T-helper 1 cell (primary cell): ENCODE measurements at places on chromosomes 3 and 15.

- no peak for DNase-seq
Measured at GRCh38 chr3:170605490-170605889, 19.6 kb upstream of the SLC7A14 start.

DNA sequence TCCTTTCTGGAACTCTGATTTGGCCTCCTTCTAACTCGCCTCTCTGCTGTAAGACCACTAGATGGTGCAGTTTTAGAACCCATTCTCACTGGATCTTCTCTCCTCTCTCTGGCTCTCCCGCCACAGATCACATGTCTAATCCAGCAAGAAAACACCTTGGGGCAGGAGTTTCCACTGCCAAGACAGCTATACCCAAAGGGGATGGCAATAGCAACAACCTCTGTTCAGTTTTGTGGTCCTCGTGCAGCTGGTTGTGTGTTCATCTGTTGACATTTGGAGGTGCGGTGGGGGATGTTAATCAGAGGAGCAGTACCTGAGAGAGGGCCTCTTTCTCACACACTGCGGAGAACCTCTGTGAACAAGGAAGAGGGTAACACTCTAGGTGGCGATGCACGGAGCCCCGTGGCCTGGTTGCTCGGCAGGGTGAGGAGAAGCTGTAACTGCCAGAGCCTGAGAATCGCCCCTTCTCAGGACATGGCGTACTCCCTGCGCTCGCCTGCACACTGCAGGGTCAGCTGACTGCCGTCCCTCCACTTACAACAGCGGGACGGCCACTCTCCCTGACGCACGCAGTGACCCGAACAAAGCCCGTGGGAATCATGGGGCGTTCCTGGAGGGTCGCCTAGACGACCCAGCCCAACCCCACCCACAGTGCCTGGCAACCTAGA is at the start of gene TEX55:
Gene TEX55 (plus strand): TSS at position 666 of the 668 bp plus-strand sequence. CDS start 25 bp downstream, outside the sequence.
- no peak for DNase-seq

- no peak for DNase-seq
Measured at GRCh38 chr3:159860269-159861116, 128.1 kb upstream of the IL12A start.

DNA sequence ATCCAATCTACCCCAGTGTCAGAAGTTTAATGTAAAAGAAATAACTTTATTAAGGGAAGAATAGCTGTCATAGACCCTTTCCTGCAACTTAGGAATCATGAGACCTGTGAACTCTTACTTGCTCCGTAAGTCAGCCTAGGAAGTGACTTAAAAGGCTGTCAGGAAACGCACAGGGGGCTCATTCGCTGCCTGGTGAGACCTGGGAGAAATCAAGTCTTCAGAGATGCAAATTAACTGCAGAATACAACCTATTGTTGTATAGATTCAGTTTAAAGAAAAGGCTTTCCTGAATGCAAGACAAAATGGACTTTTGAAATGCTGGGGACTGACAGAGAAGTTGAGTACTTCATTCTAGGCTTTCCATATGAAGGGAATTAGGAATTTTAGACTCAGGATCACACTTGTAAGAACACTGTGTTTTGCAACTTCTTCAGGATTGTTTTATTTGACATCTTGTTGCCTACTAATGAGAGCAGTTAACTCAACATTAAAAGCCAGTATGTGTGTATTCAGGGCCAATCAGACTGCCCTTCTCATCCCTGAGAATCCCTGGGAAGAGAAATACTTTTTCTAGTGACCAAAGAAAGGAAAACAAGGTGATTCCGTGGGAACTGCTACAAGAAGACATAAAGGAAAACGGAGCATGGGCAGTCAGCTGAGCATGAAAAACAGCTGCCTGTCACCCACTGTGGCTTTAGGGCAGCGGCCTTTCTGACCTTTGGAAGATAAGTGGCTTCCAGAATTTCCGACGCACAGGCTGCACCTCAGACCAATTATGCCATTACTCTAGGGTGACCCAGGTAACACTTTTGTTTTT is 18.5 kb upstream of the DPPA4 start:
- no peak for DNase-seq

DNA sequence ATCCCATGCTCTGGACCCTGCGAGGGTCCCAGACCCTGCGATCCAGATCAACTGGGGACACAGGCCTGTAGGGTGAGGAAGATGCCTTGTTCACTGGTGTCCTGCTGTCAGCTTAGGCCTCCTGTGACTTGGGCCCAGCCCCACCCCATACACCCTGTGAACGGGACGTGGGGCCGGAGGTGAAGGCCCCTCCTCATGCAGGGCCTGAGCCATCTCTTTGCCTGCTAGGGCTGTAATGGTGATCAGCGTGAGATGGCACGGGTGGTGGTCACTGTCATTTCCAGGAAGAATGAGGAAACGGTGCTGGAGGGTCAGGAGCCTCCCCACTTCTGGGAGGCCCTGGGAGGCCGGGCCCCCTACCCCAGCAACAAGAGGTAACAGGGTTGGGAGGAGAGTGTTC is 12.4 kb downstream of the VILL start:
- no peak for DNase-seq

- DNase-seq, result no peak
Measured at GRCh38 chr3:55165278-55165677, 237.4 kb upstream of the LRTM1 start.

DNA sequence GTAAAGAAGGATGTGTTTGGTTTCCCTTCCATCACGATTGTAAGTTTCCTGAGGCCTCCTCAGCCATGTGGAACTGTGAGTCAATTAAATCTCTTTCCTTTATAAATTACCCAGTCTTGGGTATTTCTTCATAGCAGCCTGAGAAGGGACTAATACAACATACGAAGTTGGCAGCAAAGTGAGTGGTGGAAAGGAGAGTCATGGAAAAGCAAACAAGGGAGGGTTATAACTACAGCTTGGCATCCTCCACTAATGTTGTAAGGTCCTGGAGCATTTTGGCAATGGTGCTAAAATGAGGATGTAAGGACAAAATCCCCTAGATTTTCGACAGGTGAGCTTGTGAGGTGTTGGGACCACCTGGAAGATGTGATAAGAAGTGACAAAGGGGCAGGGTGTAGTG is 5.8 kb upstream of the TMEM41A start:
- DNase-seq, result no peak

- no peak for DNase-seq
Measured at GRCh38 chr3:65538101-65538500, 500.6 kb downstream of the MAGI1 start.

GRCh38 chr15:84804005-84804900 is 12.9 kb upstream of the ALPK3 start:
- no peak for DNase-seq

DNA sequence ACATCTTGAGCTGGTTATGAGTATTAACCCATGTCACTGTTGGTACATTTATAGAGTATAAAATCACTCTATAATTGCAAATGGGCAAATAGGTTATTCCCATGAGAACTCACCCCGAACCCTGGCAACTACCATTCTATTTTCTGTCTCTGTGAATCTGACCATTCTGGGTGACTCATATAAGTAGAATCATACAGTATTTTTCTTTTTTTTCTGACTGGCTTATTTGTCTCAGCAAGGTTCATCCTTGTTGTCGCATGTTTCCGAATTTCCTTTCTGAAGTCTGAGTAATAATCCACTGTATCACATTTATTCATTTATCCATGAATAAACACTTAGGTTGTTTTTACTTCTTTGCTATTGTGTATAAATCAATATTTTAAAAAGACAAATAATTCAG is 59.9 kb upstream of the CHRM5 start:
- DNase-seq, result no peak

DNA sequence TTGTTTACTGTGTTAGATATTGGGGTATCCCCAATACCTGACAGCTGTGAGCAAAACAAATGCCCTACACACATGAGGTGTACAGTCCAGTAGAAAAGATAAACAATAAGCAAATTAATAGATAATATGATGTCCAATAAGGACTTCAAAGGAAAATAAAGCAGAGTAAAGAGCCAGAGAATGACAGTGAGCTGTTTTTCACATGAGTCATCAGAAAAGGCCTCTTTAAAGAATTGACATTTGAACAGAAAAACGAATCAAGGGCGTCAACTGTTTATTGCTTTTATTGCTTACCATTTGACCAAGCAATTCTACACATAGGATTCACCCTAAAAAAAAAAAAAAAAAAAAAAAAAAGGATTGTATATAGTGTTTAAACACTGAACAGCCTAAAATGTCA is 96.6 kb upstream of the FLNB start:
- no peak for DNase-seq

DNA sequence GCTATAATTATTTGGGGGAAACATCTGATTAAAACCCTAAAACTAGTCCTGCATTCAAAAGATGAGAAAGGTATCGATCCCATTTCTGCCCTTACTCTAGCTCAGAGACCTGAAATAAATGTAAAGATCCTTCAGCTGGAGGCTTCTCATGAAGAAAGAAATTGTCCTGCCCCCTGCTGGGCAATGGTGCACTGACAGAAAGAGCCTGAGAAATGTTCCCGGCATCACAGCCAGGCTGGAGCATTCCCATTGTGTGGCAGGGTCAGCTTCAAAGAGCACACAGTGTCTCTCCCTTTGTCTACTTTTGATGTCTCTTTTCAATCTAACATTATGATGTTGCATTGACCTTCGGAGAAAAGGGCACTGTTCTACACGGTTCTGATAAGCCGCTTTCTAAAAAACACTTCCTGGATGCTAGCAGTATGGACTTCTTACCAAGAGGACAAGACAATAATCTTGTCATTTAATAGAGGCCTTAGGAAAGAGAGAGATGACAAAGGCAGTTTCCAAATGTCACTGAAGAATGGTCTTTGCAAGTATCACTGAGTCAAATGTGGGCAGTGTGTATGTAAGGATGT is 287.5 kb downstream of the MAGI1 start:
- no peak for DNase-seq

- DNase-seq, result peak; percentile 14
Measured at GRCh38 chr3:124886168-124887056, 753 bp downstream of the ITGB5 start.

DNA sequence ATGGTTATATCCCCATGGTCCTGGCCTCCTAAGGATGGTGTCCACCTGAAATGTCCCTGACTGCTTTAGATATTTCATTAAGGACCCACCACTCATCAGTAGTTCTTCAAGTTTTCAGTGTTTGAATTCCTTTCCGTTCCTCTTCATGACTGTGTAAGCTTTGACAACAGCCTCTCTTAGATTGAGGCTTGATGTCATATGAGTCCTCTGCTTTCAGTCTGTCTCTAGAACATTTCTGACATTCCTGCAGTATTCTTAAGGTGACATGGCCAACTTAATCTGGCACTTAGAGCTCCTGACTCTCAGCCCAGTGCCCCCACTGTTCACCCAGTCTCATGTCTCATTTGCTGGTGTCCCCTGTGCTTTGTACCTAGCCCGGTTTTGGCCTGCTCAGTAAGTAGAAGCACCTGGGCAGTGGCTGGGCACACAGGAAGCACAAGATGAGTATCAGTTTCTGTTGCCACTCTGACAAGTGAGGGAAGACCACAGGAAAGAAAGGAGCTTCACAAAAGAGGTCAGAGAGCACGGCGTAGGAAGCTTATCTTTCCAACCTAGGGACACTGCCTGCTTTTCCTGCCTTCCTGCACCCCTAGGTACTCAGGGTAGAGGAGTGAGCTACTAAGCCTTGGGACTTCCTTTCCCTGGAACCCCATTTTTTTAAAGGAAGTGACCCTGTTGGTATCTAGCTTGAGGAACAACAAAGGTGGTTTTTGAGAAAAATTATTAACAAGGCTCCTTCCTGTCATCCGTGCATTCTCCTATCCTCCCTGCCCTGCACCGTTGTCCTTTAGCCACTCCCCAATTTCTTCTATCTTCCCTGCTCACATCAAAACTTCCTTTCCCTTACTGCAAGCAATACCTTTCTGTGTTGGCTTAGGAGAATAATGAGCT is 103.1 kb downstream of the KLHL25 start:
- DNase-seq, result no peak

DNA sequence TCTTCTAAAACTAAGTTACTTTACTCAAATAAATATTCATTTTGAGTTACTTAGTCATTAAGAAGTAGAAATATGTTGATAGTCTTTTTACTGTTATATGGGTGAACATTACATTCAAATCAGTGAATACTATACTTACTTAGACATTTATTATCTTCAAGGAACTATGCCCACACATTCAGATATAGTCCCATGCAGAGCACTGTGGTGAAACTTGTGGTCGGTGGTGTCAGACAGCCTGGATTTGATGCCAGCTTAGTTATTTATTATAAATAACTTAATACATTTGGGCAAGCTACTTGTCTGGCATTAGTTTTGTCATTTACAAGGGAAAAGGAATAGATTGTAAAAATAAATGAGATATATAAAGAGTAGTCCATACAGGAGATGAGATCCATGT is 149.5 kb downstream of the RAP2B start:
- DNase-seq, result no peak

- DNase-seq, result no peak
Measured at GRCh38 chr15:83709241-83709640, 55.3 kb downstream of the ADAMTSL3 start.

DNA sequence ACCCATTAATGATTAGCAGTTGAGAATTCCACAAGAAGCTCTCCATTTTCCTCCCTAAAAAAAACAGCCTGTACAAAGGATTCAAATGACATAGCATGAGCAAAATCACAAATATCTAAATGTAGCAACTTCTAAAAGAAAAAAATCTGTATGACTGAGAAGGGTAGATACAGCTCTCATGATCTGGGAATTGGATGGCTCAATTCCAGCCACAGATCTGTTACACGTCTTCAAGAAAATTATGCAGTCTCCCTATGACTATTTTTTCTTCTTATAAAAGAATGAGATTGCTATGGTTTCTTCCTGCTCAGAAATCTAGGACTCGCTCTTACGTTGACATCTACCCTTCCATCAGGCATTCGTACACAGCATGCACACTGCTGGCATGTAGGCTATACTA is 71.5 kb downstream of the PLCH1 start:
- DNase-seq, result no peak

- DNase-seq, result no peak
Measured at GRCh38 chr3:13379201-13379830, 40.8 kb downstream of the NUP210 start.

GRCh38 chr3:171804618-171805389 is 5.5 kb downstream of the PLD1 start:
- no peak for DNase-seq

- DNase-seq, result no peak
Measured at GRCh38 chr15:39171944-39172368, 408.9 kb upstream of the THBS1 start.

DNA sequence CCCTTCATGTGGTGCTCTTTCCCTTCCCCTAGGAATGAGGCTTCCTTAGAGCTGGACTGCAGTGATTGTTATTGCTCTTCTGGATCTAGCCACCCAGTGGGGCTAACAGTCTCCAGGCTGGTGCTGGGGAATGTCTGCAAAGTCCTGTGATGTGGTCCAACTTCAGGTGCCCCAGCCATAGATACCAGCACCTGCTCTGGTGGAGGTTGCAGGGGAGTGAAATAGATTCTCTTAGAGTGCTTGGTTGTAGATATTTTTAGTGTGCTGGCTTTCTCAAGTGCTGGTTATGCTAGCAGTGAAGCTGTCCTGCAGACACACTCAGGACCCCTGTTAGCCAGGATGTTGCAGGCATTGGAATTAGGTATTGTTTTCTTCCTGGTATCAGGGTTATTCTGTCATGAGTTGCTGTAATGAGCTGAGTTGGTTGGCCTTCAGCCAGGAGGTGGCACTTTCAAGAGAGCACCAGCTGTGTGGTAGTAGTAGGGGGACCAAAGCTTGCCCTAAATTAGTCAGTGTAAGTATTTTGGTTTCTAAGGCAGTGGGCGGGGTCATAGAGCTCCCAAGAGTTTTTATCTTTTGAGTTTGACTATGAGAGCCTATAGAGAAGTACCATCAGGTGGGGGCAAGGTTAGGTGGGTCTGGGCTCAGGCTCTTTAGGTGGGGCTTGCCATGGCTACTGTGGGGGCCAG is 317.5 kb upstream of the SGO1 start:
- no peak for DNase-seq
